ENCODE measurements at places on chromosomes 1 and 21.

DNA sequence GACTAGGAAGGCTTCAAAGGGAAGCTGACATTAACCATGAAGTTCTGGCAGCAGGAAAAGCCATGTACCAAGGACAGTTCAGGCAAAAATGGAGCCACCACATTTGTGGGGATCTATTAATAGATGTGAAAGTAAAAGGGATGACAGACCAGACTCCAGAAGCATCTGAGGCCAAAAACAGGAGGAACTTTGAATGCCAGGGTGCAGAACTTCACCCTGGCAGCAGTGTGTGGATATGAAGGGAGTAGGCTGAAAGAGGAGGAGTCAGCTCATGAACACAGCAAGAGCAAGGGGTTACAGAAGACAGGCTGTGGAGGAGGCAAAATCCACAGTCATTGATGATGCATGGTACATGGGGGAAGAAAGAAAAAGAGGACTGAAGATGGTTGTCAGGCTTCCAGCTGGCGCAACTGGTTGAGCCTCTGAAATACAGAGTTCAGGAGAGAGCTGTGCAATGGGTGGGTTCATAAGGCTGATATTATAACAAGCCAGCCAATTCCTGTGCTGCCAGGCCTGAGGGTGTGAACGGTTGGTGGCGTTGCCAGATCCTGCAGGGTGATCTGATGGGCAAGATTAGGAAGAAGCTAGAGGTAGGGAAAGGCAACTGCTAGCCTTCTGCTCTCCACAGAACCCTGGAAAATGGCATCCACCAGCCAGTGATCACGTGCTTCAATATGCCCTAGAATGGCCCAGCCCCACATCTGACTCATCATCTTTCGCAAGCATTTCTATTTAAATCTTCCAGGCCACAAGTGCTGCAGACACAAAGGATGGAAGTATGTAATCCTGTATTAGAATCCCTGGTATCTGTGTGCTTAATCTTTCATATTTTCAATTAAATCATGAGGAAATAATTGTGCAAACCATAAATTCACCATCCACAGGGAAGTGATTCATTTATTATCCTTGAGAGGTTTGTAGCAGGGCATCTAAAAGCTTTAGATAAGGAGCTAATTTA is 81.9 kb downstream of the SLC25A24 start:
- DNase-seq = no peak

GRCh38 chr1:208387908-208388811 is 144.0 kb upstream of the PLXNA2 start:
- DNase-seq = peak; percentile 54

DNA sequence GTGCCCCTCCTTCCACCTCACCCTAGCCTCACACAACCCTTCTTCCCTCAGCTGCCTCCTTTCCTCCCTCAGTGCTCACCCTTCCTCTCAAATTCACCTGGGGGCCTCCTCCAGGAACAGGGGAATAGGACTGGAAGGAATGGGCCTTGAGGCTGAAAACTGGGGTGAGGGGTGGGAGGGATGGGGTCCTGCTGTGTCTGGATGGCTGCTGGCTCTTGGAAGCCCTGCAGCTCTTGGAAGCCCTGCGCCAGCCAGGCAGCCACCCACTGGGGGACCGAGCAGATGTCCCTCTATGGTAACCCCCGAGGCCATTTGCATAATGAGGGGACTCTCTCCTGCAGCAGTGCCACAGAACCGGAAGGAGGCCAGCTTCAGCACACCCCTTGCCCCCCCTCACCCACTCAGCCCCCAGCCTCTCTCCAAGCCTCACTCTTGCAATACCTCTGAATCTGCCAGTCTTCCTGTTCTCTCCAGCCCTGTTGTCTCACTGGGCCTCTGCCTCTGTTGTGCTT is 85.2 kb downstream of the KIRREL1 start:
- no peak for DNase-seq

DNA sequence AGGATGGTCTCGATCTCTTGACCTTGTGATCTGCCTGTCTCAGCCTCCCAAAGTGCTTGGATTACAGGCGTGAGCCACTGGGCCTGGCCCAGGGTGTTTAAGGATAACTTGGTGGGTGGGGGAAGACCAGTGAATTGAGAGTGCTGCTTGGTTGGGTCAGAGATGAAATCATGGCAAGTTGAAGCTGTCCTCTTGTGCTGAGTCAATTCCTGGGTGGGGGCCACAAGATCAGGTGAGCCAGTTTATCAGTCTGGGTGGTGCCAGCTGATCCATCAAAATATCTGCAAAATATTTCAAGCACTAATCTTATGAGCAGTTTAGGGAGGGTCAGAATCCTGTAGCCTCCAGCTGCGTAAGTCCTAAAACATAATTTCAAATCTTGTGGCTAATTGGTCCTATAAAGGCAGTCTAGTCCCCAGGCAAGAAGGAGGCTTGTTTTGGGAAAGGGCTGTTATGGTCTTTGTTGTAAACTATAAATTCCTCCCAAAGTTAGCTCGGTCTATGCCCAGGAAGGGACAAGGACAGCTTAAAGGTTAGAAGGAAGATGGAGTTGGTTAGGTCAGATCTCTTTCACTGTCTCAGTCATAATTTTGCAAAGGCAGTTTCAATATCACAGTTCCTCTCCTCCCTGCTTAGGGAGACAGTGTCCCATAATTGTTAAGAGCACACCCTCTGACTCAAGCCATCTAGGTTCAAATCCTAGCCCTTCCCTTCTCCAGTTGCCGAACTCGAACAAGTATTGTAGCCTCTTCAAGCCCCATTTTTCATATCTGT is 66.8 kb upstream of the BACH1 start:
- DNase-seq = no peak

DNA sequence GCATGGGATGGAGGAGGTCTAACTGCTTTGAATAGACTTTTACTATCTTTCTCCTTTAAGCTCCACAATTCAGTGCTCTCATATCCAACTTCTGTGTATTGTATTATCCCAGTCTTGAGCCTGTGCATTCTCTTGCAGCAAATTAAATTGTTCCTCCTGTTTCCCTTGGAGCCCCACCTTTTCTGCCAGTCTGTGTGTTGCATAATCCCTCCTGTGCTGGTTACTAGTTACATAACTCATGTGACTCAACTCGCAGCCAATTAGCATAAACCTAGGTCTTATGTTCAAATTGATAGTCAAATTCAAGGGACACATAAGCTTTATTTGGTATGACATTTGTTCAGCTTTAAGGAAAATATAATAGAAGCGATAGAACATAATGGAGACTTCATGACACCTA is 1863.5 kb downstream of the MRPL39 start:
- no peak for DNase-seq

GRCh38 chr1:53061123-53061858 is 722 bp upstream of the PODN start:
- no peak for DNase-seq

- no peak for DNase-seq
Measured at GRCh38 chr1:2182376-2182775, 12.2 kb downstream of the FAAP20 start.

- no peak for DNase-seq
Measured at GRCh38 chr1:108041360-108042142, 76.6 kb upstream of the VAV3 start.

- no peak for DNase-seq
Measured at GRCh38 chr1:1397839-1398523, 1.2 kb downstream of the CCNL2 start.

GRCh38 chr1:64320007-64320406 is 116.6 kb downstream of the UBE2U start:
- DNase-seq = no peak

DNA sequence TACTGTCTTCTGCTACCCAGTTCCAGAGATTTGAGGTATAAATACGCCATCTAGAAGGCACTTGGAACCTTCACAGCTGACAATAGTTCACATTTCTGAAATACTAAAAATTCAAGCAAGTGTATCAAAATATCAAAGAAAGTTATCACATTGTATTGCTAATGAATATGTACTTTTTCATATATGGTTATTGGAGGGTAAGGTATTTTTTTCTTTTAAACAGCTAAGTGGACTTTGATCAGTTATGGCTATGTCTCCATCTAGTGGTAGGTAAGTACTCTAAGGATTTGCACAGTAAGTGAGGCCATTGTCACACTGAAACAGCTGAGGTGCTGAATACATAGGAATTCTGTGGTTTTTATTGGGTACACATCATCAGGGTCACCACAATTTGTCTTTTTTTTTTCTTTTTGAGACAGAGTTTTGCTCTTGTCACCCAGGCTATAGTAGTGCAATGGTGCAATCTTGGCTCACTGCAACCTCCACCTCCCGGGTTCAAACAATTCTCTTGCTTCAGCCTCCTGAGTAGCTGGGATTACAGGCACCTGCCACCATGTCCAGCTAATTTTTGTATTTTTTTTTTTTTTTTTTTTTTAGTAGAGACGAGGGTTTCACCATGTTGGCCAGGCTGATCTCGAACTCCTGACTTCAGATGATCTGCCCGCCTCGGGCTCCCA is 49.1 kb upstream of the CR2 start:
- DNase-seq = peak; percentile 66

GRCh38 chr1:153763365-153764225 is 11.6 kb upstream of the SLC27A3 start:
- DNase-seq = no peak

GRCh38 chr1:7850786-7851185 is 2.1 kb downstream of the UTS2 start:
- DNase-seq = no peak

GRCh38 chr1:211640301-211640630 is 35.2 kb downstream of the NEK2 start:
- DNase-seq = no peak

DNA sequence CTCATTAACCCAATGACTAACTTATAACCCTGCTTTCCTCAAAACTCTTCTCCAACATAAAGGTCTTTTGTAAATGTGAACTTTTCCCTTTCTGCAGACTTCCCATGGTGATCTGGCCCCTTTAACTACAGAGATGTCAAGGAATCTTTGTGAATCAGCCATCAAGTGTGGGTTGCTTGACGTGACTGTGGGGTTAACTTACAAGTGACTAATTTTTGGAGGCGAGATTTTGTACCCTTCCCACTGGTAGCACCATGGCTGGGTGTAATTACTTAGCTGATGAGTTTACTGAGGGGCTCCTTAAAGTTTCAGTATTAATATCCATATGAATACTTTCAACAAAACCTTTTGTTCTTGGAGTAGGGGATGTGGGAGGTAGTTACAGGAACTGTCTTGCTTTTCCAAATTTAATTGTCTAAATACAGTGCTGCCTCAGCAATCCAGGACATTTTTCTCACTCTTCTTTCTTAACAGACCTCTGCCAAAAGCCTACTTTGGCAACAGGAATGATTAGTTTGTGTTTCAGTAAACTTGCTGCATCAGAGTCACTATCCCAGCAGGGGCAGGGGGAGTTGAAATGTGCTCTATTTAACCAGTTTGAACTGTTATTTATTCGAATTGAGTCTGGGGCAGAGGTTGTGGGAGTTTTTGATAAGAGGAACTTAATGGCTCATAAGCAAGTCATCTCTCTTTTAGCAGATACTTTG is 217.3 kb upstream of the FGGY start:
- no peak for DNase-seq

DNA sequence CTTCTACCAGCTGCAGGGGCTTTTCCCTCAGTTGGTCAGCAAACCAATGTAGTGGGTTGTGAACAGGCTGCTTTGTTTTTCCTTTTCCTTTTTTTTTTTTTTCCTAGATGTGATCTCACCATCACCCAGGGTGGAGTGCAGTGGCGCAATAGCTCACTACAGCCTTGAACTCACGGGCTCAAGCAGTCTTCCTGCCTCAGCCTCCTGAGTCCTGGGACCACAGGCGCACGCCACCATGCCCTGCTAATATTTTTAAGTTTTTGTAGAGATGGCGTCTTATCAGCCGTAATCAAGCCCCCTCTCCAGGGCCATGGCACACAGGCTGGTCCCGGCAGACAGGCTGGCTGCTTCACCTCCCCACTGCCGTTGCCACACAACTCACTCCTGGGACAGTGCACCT is 3.4 kb upstream of the TRIM11 start:
- no peak for DNase-seq

- no peak for DNase-seq
Measured at GRCh38 chr1:202923533-202923932, 3.5 kb downstream of the KLHL12 start.

- peak; percentile 89 for DNase-seq
Measured at GRCh38 chr1:8169364-8170058, 143.4 kb upstream of the ERRFI1 start.

- DNase-seq = no peak
Measured at GRCh38 chr21:28089599-28090441, 902.9 kb downstream of the LTN1 start.

GRCh38 chr21:44893948-44894656 is 20.6 kb upstream of the PTTG1IP start:
- DNase-seq = no peak

DNA sequence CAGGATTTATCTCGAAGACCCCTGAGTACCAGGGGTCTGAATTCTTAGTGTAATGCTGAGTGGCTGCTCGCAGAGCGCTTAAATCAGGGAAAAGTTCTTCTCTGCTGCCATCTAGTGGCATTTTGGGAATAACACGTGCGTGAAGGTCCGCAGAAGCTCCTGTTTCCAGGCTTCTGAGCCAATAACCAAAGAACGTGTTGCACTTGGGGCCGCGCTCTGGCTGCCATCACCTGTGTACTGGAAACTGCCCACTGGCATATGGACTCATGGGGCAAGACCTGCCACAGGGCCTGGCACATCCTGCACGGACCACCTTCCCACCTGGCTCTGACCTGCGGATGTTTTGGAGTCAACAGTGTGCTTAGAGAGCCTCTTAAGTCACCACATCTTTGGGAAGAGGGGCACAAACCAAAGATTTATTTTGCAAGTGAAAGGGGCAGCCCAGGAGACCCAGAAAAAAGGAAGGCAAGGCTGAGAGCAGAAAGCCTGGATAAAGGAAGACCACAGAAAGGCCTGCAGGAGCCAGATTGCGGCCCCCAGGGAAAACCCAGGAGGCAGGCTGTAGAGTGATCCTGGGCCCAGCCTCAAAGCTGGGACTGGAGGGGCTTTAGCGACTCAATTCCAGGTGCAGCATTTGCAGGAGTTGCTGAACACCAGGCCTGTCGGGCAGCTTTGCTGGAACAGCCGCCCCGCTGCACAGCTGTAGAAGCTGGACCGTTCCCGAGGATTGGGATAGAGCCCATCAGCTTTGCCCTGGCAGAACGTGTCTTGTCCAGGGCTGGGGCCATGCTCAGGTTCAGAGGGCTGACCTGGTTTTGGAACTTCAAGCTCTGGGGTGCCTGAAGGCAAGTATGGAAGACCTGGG is 13.0 kb downstream of the CHIT1 start:
- peak; percentile 80 for DNase-seq

- peak; percentile 58 for DNase-seq
Measured at GRCh38 chr1:22709891-22710700, 543 bp upstream of the EPHB2 start.

- no peak for DNase-seq
Measured at GRCh38 chr1:25562101-25562927, 18.9 kb downstream of the LDLRAP1 start.

GRCh38 chr1:107879927-107880326 is 85.1 kb downstream of the VAV3 start:
- no peak for DNase-seq

DNA sequence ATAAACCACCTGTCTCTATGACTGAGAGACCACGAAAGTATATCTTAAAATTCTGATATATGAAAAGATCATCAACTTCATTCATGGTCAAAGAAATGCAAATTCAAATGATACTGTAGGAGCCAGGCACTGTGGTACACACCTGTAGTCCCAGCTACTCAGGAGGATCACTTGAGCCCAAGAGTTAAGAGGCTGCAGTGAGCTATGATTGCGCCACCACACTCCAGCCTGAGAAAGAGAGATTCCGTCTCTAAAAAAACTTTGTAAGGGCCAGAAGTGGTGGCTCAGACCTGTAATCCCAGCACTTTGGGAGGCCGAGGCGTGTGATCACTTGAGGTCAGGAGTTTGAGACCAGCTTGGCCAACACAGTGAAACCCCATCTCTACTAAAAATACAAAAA is 17.0 kb downstream of the RERE start:
- no peak for DNase-seq

- DNase-seq = no peak
Measured at GRCh38 chr21:38819719-38820159, 14.0 kb downstream of the ETS2 start.
